ENCODE measurements at places on chromosomes 5 and 9.

DNA sequence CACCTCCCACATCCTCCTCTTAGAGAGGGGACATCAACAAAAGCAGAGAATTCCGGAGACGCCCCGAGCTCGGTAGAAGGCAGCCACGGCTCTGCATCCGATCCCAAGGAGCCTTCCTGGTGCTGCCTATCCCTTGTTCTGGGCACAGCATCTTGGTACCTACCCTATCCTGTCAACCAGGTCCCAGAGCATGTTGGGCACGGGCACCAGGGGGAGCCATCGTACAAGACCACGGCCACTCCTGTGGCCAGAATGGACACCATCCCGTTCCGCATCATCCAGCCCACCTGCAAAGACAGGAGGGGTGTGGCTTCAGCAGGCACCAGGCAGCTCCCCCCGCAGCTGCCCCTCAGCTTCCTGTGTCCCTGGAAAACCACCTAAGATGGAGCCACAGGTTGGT is 62.7 kb upstream of the ZNF354A start:
- peak; percentile 29 for DNase-seq

- DNase-seq, result no peak
Observed at GRCh38 chr9:82369251-82369945, 380.8 kb downstream of the SPATA31D1 start.

- DNase-seq, result no peak
Observed at GRCh38 chr9:128175726-128176125, 15.6 kb downstream of the CIZ1 start.

DNA sequence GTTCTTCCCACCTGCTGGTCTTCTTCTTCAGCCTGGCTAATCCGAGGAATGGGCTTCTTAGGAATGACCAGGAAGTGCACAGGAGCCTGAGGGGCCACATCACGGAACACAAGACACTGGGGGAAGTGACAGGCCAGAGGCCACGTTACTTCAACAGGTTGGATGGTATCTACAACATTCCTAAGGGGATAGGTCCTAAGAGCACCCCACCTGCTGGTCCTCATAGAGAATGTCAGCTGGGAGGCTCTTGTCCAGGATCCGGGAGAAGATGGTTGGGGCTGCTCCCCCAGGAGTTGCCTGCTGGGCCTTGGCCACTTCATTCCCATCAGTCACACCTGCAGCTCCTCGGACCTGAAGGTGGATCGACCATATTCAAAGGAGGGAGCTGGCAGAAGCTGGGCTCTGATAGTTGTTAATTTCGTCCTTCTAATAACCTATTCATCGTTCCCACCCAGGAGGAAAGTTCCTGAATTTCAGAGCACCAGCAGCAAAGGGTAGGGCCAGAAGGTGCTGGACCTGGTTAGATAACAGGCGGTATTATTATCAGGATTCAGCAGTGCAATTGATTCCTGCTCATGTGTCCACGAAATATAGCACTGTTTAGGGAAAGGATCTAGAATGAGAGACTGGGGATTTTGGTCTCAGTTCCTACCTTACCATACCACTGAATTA is 1.3 kb downstream of the HINT2 start:
- no peak for DNase-seq

DNA sequence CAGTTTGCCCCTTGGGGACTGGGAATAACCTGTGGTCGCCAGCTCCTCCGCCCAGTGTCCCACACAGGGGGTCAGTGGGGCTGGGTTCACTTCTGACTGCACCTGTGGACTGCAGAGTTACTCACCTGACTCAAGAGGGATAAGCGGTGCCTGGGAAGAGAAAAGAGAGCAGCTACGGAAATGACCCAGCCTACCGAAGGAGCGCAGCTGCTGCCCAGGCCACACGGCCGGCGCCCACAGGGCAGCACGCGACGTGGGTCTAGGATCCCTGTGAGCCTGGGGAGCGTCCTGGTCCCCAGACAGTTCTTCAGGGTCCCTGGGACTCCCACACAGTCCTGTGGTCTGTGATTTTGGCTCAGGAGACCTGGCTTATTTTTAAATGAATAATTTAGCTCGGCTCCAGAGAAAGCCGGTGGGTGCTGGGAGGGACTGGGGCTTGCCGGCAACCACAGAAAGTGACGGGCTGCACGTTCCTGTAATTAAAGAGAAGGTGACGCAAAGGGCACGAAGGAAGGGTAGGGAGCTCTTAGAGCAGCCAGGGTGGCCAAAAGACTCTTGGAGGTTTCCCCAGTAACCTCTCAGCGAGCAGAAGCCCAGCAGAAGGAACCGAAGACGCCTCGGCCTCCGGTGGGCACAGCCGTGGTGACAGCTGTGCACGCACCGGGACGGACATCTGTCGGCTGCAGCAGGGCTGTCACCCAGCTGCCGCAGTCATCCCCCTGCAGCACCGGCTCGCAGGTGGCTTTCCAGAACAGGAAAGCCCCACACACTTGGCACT is 97.5 kb upstream of the FCN2 start:
- DNase-seq, result no peak

DNA sequence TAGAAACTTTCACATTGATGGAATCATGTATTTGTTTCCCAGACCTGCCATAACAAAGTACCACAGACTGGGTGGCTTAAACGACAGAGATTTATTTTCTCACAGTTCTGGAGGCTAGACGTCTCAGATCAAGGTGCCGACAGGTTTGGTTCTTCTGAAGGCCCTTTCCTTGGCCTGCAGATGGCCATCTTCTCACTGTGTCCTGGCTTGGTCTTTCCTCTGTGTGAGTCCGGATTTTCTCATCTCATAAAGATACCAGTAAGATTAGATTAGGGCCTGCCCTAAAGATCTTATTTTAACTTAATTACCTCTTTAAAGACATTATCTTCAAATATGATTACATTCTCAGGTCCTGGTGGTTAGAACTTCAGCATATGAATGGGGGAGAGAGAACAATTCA is 5.8 kb downstream of the USP20 start:
- DNase-seq, result no peak

DNA sequence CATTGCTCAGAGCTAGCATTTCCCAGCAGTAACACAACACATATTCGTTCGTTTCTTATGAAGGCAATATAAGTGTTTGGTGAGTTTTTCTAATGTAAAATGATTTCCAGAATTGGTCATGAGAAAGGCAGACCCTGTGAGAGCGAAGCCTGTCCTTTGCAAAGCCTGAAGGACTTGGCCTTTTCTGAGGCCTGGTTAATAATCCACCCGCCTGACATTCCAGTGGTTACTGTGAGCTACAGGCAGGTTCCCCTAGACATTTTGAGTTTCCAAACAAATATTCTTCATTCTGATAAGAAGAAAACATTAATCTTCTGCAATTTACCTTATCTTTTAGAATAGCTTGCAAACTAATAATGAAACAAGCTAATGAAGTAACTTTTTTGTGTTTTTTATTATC is 38.0 kb downstream of the ADAMTS16 start:
- DNase-seq, result no peak
